ENCODE measurements at places on chromosomes 13 and 19.
A peak's percentile ranks its signal among the peaks of the same experiment; 100 is the strongest.

DNA sequence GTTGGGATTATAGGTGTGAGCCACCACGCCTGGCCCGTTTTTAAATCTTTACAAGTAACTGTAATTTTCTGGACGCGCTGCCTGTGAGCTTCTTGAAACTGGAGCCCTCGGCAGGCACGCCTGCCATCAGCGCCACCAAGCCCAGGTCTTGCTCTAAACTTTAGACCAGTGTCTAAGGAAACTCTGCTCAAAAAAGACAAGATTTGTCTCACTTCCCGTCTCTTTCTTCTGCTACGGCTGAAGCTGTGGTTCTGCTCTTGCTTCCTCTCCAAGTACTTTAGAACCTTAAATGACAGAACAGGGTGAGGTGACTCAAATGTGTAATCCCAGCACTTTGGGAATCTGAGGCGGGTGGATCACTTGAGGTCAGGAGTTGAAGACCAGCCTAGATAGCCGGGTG, 24.9 kb downstream of the RCN3 start:
- DNase-seq: no peak

- no peak for DNase-seq
Observed at GRCh38 chr13:20064128-20064527, 96.7 kb downstream of the GJA3 start.

DNA sequence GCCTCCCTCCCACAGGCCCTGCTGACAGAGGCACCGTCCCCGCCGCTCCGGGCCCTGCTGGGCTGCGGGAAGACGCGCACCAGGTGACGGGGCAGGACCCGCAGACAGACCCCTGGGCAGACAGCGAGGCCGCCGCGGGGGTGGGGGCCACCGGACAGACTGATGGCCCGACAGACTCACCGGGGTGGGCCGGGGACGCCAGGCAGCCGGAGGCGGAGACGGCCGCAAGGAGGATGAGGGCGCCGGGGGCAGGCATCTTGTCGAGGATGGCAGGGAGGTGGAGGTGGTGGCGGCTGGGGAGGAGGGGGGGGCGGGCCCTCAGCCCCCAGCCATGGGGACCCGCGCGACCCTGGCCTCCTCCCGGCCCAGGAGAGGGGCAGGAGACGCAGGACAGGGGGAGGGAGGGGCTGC, 309 bp downstream of the LMTK3 start:
- peak; percentile 43 for DNase-seq

GRCh38 chr13:31122544-31123260, 39.0 kb downstream of the HSPH1 start:
- no peak for DNase-seq

All from activated naive CD4-positive, alpha-beta T cell treated with anti-CD3 and anti-CD28 coated beads, Interleukin-2, amount 50 U/mL, for 16 hours (primary cell).